EH (cell line): ENCODE measurements at places on chromosomes 11 and 22.

GRCh38 chr11:2369320-2369719 is 7.8 kb upstream of the CD81 start:
- DNase-seq = no peak

DNA sequence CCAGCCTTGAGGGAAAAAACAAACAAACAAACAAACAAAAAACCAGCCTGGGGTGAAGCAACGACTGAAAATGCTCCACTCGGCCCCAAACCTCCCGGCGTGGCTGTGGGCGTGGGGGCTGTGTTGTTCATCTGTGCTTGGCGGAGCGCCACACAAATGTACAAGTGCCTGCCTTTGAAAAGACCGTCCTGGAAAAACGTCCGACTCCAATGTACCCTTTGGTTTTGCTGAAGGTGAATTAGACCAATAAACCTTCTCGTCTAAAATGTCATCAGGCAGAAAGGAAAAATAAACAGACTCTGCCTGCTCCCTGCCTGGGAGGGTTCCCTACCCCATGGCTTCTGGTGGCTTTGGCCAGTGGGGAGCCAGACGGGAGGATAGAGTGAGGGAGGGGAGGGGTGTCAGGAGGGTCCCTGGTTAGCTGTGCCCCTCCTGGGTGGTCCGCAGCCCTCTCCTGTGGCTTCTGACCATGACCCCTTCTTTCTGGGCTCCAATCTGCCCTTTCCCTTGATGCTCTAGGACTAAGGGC is 93.9 kb downstream of the TRMU start:
- DNase-seq = no peak

DNA sequence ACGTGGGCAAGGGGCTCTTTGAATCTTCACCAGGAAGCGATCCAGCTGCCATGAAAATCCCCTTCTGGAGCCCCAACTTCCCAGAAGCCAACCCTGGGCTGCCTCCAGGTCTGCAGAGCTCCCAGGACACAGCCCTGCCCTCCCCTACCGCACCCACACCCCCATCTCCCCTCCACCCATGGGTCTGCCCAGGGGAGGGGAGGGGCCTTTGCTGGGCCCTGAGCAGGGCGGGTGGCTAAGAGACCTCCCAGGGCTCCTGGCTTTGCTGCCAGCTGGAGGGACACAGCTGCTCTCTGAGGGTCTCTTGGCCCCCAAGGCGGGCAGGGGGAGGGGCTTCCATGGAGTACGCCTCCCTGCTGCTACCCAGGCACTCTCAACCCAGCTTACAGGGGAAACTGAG is 64.1 kb downstream of the WNT7B start:
- DNase-seq = no peak

DNA sequence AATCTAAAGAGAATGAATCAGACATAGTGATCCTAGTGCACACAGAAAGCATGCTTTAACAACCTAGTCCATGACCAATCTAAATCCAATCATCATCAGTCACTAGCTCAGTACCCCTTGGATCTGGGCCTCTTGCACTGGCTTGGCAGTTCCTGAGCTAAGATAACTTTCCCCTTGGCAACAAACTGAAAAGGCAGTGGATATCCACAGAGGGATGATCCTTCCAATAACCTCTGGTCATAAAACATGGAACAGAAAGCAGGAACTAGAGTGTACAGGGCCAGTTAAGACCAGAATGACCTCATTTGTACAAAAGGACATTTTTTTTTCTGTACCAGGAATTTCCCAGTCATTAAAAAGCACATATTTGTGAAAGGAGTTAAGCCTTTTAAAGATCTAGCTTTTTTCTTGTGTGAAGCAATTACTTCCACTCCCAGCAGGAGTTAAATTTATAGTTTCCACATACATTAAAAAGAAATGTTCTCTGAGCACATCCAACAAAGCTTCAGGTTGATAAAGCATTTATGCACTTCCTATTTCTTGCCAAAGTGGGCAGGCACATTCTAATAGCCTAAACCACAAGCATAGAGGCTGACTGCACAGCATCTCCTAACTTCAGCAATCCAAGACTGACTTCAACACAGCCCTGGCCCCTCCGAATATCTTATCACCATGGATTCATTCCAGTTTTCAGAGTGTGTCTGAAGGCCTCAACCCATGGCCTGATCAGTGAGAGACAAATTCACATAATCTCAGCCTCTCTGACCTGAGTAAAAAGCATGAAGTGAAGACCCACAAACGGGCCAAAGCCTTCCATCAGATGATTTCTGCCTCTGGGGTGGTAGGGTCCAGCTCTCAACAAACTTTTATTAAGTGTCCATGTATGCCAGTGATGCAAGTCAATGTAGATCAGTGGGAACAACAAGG is 29.9 kb downstream of the GUCY1A2 start:
- DNase-seq = peak; percentile 94

- no peak for DNase-seq
Measured at GRCh38 chr22:26124991-26125725, 44.1 kb upstream of the SEZ6L start.

DNA sequence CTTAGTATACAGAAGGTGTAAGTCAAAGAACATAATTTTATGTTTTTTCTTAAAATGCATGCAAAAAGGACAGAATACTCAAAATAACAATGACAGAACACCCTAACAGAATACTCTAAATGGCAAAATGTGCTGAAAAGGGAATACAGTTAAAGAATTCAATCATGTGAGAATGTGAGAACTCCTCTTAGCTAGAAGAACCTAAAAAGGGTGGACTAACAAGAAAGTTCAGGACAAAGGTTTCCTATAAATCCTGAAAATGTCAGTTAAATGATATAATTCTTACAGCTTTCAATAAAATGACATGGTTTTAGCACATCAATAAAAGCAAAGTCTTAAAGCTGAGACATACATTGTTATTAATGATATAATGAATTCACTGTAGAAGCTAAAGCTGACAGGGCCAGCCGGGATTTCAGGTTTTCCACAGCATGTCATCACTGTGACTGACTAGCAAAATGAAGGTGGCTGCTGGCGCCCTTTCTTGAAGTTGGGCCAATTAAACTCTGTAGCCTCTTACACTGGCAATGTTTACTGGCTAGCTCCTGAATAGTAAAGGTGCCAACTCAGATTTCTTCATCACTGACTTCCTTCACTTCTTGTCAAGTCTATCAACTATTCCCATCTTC is 244.4 kb downstream of the TTC28 start:
- DNase-seq = no peak

DNA sequence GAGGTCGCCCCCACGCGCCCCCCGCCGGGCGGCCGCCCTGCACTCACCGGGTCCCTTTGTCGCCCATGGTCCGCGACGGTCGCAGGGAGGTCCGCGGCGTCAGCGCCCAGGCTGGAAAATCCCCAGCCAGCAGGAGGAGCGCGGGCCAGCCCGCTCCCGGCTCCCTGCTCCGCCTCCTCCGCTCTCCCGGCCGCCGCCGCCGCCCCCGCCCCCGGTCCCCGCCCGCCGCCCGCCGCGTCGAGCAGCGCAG is at the start of gene ARRB1:
TSS of gene ARRB1 (minus strand) at position 121 of the 250 bp plus-strand sequence. CDS start at position 67, 54 bp downstream.
- no peak for DNase-seq

DNA sequence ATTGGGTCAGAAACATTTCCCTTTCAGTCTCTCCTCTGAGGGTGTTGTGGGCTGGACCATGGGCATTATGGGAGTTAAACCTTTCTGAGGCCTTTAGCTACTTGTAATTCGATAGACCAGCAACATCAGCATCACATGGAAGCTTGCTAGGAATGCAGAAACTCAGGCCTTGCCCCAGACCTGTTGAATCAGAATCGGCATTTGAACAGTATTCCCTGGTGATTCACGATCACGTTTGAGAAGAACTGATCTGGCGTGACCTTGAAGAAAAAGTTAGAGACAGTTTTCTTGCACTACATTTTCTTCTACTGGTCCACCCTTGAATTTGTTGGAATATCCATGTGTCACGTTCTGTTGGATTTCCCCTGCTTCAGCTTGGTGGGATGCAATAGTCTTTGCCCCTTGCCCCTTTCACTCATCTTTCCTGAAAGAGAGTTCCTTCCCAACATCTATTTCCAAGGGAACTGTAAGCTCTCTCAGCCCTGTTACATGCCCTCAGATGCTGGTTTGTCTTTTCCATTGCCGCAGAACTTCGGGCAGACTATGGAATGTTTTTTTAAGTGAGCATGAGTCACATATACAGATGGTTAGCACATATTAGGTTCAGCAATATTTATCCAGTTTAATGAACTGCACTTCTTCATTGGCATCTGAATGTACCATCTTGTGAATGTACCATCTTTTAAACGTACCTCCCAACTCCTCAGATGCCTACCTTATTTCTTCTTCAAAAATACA is 23.9 kb downstream of the EHF start:
- peak; percentile 88 for DNase-seq

DNA sequence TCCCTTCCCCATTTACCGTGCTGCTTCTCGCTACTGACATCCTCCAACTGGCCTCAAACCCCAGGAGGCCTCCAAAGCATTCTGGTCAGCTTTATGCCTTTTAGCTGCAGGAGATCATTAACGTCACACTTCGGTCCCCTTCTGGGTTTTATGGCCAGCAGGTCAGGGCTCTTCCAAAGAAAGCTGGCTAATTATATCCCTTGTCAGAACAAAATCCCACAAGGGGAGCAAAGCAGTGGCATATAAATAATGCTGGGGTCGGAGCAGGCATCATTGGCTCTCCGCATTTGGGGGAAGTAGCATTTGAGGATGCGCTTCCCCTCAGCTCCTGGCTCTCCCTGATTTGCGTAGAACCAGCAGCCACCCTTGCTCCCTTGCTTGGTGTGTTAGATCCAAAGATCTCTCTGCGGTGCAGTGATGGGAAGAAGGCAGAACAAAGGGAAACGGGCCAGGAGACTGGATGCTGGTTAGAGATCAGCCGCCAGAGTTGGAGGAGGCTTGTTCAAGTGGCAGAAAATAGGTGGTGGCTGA is 117.4 kb downstream of the DBX1 start:
- DNase-seq = no peak

DNA sequence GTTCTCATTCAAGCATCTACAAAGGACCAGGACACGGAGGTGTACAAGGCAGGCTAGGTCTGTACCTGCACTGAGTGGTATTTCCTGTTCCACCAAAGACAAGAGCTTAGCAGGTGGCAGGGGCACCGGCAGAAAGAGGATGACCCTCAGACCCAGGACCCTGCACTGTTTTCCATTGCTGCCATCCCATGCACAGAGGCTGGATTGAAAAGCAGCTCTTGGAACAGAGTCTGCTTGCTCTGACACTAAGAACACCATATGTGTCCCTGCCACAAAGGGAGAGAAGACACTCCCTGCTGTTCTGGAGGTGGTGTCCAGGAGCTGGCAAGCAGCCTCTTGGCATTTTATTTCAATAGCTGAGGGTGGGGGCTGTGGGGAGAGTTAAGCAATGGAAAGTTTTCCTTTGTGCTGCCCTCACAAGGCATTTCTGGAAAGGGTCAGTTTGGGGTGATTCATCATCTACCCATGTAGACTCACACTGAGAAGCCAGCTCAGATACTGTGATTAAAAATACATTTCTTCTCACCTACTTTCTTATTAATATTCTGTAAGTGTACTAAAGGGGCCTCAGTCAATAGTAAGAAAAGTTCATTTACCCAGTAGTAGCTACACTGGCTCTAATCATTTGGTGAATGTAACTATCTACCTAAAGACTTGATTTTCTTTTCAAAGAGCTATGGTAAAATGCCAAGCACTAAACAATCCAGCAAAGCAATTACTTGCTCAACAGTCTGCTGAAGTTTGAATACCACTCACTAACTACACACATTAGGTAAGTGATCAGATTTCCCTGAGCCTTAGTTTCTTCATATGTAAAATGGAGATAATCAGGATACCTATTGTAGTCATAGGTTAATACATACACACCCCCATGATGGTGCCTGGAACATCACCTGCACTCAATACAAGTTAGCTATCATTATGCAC is 55.2 kb downstream of the SLC1A2 start:
- peak; percentile 95 for DNase-seq

DNA sequence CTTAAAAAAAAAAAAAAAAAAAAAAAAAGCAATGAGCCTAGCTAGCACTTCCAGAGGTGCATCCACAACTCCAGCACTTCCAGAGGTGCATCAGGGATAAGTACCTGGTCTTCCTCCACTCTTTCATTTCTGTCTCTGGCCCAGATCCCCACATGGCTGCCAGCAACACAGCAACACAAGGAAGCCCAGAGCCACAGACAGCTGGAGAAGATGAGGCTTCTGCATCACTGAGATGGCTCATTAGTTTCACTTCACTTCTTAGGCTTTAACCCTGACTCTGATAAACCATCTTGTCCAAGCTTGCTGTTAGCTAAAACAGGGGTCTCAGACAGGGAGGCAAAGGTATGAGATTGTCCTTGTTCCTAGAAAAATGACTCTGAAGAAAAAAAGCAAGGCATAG is 35.6 kb downstream of the PC start:
- no peak for DNase-seq

DNA sequence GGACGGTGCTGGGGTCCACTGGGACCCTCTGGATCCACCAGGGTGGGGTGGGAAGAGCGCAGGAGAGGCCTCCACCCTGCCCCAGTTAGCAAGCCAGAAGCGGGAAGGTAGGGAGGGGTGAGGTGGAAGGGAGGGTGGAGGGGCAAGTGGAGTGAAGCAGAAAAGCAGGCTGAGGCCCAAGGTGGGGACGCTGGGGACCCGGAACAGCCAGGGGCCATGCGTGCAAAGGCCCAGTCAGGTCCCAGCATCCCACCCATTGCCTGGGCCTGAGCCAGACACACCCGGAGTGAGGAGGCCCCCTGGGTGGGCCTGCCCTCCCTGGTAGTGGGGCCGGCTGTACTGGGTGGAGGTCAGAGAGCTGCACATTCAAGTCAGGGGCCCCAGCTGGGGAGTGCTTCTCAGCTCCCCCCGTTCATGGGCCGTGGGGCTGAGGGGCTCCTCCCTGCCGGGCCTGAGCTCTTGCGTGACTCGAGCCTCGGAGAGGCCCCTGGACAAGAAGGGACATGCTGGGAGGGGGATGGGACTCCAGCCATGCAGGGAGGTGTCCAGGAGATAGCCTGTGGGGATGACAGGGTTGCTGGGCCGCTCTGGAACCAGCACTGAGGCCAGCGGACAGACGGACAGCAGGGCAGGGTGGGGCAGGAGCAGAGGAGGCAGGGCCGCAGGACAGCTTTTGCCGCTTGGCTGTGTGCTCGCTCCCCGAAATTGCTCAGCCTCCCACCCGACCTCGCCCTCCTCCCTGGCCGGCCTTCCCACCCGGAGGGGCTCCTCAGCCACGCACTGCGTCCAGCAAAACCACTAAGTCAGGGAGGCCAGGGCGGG is 7.7 kb downstream of the TNNT3 start:
- DNase-seq = no peak

DNA sequence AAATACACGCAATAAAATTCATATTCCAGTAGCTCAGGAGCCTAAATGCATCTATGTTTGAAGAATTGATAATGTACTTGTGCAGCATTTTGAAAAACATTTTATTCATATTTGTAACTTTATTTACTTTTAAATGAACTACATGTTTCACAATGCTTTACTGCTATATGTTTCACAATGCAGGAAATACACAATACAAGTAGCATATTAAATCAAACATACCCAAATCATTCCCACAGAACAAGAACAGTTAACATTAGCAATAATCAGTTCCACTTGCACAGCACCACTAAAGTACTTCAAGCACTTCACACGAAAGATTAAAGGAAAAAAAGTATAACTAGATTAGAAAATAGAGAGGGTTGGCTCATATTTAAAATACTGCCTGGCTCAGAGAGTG is 343.6 kb upstream of the CCDC90B start:
- DNase-seq = no peak
